ENCODE measurements at places on chromosomes 5 and 9.
A peak's percentile ranks its signal among the peaks of the same experiment; 100 is the strongest.

GRCh38 chr5:132388244-132389050, 18.9 kb downstream of the SLC22A5 start:
- no peak for DNase-seq

GRCh38 chr5:82164977-82165713, 113.0 kb downstream of the RPS23 start:
- no peak for DNase-seq

DNA sequence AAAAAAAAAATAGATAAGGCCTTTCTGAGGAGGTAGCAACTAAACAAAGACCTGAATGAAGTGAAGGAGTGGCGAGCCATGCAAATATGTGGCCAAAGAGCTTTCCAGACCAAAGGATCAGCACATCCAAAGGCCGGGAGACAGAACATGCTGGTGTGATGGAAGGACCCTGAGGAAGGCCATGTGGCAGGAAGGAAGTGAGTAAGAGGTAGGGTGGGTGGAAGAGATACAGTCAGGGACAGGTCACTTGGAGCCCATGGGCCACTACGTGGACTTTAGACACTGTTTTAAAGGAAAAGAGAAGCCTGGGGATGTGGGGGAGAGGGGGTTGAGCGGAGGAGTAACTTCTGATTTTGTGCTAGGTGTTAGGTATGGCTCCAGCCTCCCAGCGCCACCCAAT, 31.3 kb downstream of the SPRY4 start:
- no peak for DNase-seq

- DNase-seq = no peak
Observed at GRCh38 chr5:149094996-149095395, 32.1 kb upstream of the SH3TC2 start.

- no peak for DNase-seq
Observed at GRCh38 chr5:142901476-142902185, 131.5 kb downstream of the ARHGAP26 start.

DNA sequence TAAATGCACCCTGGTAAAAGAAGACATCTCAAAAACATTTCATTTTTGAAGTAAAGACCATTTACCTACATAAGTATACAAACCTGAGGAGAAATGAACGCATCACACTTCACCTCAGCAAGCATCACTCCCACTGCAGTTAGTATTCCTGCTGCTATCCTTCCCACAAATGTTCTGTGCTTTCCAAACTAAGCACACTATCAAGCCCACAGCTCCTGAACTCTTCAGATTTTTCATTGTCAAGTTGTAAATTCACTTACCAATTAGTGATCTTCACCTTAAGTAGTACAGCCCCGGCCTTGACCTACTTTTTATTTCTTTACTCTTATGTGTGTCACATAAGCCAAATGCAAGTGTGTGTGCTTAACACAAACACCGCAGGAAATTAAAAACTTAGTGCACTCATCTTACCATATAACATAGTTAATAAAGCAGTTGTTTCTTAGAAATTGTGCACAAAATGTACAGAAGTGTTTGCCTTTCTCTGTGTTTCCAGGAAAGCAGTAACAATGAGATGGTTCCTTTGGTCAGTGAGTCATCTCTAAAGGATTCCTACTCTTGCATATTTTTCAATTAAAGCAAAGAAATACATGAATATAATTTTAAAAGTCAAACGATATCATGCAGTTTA, 169.4 kb downstream of the APBA1 start:
- DNase-seq = no peak

DNA sequence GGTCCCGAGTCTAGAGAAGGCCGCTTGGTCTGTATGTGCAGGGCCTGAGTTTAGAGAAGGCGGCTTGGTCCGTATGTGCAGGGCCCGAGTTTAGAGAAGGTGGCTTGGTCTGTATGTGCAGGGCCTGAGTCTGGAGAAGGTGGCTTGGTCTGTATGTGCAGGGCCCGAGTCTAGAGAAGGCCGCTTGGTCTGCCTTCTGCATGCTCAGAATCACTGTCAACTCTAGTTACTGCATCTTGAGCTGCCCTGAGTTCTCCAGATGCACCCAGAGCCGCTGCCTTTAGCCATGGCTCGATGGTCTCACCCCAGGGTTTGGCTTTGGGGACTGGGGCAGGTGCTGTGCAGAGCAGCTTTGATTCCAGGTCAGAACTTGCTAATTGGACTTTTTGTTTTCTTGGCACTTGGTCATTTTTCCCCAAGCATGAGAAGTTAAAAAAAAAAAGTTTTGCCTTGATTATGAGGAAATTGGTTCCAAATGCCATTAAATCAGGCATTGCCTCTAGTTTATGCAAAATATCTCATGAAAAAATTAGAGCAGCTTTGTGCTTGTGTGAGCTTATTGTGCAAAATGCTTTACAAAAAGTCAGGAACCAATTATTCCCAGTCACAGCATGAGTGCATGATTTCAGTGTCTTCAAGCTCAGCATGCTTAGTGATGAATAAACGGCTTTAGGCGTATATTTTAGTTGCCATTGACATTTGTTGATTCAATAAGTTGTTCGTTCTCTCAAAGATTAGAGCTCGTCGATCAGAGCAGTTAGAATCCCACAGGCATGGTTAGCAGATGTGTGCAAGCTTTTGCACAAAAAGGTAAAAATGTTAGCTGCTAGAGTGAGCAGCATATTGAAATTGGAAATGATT, 25.4 kb upstream of the EXOC3 start:
- no peak for DNase-seq

- peak; percentile 66 for DNase-seq
Observed at GRCh38 chr5:168747987-168748777, 169.0 kb upstream of the PANK3 start.

- no peak for DNase-seq
Observed at GRCh38 chr5:52746539-52746938, 41.2 kb upstream of the ITGA1 start.

GRCh38 chr5:34045023-34045422, 2.0 kb upstream of the C1QTNF3 start:
- no peak for DNase-seq

GRCh38 chr9:117334101-117334500, 80.8 kb downstream of the ASTN2 start:
- DNase-seq = no peak

DNA sequence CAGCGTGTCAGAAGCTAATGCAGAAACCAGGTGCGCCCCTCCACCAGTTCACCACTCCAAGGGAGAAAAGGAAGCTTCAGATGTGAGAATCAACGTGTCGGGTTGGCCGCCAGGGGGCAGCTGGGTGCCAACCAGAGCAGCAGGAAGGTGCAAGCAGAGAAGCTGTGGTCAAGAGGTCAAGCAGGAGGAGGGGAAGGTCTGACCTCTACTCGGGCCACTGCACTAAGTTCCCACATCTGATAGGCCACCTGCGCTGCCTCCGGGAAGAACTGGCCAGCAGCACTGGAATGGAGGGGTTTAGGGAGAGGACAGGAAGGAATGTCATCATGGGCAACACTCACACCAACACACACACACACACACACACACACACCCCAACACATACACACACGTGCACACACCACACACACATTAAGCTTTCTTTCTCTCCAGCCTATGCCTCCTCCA, 31.4 kb downstream of the ANXA6 start:
- peak; percentile 68 for DNase-seq

DNA sequence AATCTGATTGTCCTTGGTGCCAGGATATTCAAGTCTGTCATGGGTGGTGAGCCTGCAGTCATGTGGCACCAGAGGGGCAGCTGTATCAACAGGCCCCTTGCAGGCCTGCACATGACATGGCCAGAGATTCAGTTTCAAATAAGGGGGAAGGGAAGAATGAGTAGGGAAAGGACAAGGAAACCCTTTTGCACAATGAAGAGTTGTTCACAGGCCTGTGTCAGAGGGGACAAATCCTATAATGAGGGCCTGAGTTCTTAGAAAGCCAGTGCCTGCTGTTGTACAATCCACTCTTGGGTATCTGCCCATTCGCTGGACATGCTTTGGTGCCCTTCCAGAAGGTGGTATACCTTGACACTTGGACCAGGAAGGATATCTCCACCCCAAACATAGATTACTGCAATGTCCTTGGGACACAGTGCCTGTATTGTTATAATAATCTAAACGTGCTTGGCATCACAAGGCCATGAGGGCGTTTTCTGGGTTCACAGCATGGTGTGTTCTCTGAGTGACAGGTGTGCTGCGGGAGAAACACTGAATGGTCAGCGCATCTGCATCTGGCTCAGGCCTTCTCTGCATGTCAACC, 1.9 kb upstream of the TMEM171 start:
- DNase-seq = no peak

GRCh38 chr5:77301447-77301883, 91.0 kb downstream of the PDE8B start:
- no peak for DNase-seq

GRCh38 chr5:120037451-120037850, 408.1 kb downstream of the FAM170A start:
- DNase-seq = no peak

- no peak for DNase-seq
Observed at GRCh38 chr5:142222225-142222865, 102.5 kb downstream of the SPRY4 start.

DNA sequence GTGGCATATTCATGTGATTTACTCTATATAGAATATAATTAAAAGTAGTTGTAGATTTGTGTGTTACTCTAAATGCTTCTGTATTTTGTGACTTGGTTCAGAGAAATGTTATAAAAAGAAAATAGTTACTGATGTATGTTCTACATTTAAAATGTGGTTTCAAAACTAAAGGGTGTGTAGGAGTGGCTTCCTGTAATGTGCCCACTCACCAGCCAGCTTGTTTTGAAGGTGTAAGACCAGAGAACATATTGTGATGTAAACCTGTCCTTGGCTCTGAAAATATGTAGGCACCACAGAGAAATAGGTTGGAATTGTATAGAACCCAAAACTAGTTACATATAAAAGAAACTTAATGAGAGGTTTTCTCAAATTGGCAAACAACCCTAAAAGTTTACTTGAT, 51.2 kb upstream of the ARRDC3 start:
- DNase-seq = no peak

DNA sequence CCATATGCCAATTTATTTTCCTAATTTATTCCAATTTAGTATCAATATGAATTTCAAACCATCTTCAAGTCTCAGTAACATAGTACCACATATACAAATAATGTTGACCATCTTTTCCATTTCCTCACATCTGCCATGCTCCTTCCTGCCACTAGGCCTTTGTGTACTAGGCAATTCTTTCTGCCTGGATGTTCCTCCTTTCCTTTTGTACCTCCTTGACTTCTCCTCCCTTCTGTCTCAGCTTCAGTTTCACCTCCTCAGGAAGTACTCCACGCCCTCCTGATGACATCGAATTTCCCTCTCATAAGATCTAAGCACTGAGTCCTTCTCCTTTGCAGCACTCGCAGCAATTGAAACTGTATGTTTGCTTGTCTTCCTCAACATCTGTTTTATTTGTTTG, 53.9 kb downstream of the MEF2C start:
- DNase-seq = no peak

- DNase-seq = no peak
Observed at GRCh38 chr9:101487443-101487840, 46.2 kb upstream of the RNF20 start.

DNA sequence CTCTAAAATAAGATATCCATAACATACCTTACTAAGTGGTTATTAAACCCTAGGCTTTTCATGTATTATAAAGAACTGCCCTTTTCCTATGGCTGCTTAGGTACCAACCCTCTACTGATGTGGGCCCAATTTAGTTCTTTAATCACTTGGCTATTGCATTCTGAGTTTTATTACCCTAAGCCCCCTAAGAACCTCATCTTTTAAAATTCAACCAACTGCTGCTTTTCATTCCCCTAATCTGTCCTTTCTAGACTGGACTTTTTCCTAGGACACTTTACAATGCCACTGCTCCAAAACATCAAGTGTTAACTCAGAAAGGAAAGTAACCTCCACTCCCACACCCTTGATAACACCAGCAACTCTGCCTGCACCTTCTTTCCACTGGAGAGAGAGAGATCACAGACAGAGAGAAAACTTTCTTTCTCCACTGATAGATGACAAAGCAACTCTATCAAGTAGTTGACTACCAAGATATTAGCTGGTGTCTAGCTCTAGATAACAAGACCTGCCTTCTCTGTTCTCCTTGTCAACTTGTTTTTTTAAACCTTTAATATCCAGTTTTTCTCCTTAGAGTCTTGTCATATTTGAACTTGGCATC, 27.3 kb downstream of the ELL2 start:
- no peak for DNase-seq

GRCh38 chr9:72364679-72365524, at the start of gene ZFAND5:
ZFAND5 (minus strand) TSS chr9:72365208; CDS start chr9:72360778, 4,430 bp downstream.
- peak; percentile 95 for DNase-seq

- no peak for DNase-seq
Observed at GRCh38 chr5:68587171-68587570, 371.6 kb downstream of the PIK3R1 start.

GRCh38 chr5:121489972-121490371, 361.7 kb upstream of the FTMT start:
- no peak for DNase-seq

GRCh38 chr5:180360078-180360957, 7.2 kb upstream of the GFPT2 start:
- DNase-seq = no peak

DNA sequence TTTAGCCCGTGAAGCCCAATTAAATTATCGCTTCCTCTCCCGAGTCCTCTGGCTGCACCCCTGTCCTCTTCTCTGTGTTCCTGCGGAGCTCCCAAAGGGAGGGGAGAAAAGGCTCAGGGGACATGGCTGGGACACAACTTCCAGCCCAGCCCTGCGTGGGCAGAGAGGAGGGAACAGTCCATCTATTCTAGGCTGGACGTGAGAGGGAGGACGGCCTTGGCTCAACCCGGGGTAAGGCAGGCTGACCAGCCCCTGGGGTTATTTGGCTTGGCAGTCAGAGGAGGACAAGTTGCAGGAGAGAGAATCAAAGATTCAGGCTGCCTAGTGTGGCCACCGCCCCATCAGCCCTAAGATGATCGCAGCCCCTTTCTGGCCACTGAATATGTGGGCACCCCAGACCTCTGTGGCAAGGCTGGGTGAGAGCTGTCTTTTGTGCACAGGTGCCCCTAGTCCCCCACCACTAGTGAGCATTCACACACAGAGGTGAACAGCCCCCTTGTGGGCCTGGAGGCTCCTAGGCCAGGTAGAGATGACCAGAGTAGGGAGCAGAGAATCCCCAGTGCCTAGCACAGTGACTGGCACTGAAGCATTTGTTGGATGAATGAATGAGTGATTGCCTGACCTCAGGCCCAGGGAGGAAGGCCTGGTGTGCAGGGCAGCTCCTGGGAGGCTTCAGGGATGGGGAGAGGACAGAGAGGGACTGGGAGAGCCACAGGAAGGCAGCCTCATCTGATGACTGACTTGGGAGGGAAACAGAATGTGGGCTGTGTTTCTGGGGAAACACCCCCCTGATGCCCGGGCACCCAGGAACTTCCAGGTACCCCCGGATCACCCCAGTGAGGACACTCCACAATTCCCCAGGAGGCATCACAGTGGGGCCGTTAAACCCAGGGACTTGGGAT, 133.9 kb downstream of the C9orf50 start:
- DNase-seq = no peak

DNA sequence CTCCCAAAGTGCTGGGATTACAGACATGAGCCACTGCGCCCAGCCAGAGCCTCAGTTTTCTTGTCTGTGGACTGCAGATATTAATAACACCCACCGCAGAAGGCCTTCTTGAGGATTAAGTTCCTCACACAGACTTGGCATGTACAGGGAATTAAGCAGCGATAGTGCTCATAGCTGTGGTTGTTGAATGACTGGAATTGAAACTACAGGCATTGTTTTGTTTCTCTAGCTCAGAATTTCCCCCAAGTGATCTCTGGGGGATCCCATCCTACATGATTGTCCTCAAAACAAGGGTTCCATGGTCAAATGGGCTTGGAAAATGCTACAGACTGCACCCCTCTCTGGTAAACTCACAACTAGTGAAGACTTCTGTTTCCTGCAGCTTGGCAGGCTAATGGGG, 44.2 kb upstream of the TDRD7 start:
- DNase-seq = no peak
